ENCODE measurements at places on chromosomes 6 and 20.
A peak's percentile ranks its signal among the peaks of the same experiment; 100 is the strongest.

GRCh38 chr6:41463062-41463930 is 82.9 kb upstream of the FOXP4 start:
- peak; percentile 26 for DNase-seq

GRCh38 chr6:38503032-38503773 is 136.5 kb downstream of the BTBD9 start:
- DNase-seq, result no peak

GRCh38 chr6:4322846-4323309 is 187.5 kb upstream of the ECI2 start:
- DNase-seq, result no peak

GRCh38 chr6:163538331-163538730 is 123.8 kb downstream of the QKI start:
- no peak for DNase-seq

GRCh38 chr20:24663496-24663895 is 194.1 kb downstream of the SYNDIG1 start:
- DNase-seq, result no peak

GRCh38 chr6:143215771-143216170 is 155.1 kb downstream of the AIG1 start:
- DNase-seq, result no peak

- no peak for DNase-seq
Observed at GRCh38 chr6:43159599-43159998, 11.5 kb upstream of the SRF start.

DNA sequence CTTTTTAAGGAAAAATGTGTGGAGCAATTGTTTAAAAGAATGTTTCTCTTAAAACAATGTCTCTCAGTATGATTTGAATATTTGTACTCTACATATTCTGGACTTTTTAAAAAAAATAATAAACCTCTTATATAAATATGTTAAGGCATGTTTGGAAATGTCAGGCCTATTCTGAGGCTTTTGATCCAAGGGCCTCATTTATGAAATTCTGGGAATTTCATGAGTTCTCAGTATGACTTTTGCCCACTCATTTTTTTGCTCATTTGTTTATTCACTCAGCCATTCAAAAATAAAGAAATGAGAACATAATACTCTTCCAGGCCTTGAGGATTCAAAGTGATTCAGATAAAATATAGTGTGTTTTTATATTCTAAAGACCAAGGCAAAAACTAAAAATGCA is 60.4 kb downstream of the DOK5 start:
- no peak for DNase-seq

- DNase-seq, result no peak
Observed at GRCh38 chr6:63418741-63419140, 99.0 kb upstream of the LGSN start.

DNA sequence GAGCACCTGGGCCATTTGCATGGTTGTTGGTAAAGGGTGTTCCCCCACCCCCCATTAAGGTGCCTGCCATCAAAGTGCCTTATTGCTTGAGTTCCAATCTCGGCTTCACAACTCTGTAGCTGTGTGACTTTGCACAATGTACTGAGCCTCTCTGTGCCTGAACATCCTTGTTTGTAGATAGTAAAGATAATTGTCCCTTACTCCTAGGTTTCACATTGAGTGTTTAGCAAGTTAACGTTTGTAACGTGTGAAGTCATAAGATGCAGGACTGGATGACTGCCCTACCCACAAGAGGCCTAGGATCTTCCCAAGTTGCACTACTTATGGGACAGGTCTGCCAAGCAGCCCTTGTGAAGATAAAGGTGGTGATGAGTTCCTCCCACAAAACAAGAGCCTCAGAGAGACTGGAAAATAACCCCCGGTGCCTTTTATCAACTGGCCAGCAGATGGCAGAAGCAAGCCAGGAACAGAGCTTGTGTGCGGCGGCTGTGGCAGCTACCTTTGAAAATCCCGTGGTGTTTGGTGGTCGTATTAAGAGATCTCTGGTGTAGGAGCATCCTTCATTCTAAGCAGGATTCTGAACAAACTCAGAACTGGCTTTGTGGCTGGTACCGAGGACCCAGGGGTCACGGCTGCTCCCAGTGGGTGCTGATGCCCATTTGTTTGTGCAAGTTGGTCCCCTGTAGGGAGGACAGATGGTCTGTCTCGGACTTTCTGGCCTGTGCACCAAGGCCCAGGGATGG is 99.1 kb downstream of the CDH26 start:
- peak; percentile 51 for DNase-seq

- no peak for DNase-seq
Observed at GRCh38 chr6:33298773-33299236, at the start of gene RGL2. Gene RGL2 (minus strand): TSS chr6:33298942. CDS start chr6:33298610, 332 bp downstream.

GRCh38 chr20:46973766-46974165 is 79.1 kb downstream of the EYA2 start:
- DNase-seq, result no peak

DNA sequence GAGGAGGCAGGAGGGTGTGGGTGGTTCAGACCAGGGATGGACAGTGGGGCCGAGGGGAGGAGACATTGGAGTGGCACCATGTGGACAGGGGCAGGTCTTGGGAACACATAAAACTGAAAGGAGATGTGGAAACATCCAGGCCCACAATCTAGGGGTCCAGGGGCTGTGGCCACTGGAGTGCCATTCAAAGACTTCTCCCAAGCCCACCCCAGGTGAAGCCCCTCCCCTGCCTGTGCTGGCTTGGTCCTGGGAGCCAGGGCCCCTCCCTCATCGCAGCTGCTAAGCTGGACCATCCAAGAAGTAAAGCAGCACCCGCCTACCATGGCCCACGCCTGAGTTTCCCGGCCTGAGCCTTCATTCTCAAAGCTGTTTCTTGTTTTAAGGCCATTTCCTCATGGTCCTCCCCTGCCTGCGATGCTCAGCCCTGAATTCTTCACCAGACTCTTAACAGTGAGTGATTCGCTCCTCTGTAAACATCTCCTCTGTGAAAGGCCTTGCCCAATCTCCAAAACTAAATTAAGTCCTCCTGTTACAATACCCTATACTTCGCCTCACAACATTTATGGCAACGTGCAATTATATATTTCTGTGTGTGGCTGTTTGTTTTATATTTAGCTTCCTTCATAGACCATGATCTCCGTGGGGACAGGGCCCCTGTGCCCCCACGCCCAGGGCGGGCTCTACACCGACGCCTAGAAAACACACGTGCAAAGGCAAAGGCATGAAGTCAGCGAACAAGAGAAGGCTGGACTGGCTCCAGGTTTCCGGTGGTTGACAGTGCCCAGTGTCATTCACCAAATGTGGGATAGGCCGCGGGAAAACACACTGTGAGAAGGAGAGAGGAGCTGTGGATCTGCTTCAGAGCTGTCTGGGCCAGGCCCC is 267.8 kb downstream of the ERMARD start:
- DNase-seq, result no peak

- no peak for DNase-seq
Observed at GRCh38 chr6:106287215-106287614, 38.3 kb downstream of the ATG5 start.

DNA sequence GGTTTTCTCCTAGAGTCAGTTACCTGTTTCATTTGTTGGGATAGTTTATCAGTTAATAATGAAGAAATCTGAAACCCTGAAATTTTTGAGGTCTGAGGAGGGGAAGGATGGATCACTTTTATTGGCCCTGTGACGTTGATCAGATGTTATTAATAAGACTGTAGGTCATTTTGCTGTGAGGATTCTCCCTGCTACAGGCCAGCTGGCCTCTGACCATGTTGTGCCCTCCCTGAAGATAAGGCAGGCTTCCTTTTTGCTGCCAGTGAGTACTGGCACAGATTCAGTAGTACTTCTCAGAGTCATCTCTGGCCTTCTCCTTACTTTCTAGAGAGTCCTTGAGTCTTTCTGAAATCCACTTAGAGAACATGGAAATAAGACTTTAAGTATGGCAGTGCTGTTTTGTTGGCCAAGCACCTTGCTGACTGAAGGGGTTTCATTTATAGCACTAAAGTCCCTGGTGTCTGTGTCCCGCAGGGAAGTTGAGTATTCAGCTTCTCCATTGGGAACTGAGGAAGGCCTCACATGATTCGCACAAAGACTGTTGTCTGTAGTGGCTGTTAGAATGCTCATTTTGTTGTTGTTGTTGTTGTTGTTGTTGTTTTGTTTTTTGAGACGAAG is 202.6 kb downstream of the DTNBP1 start:
- DNase-seq, result no peak

GRCh38 chr6:48110436-48111142 is 408 bp downstream of the PTCHD4 start:
- DNase-seq, result no peak

DNA sequence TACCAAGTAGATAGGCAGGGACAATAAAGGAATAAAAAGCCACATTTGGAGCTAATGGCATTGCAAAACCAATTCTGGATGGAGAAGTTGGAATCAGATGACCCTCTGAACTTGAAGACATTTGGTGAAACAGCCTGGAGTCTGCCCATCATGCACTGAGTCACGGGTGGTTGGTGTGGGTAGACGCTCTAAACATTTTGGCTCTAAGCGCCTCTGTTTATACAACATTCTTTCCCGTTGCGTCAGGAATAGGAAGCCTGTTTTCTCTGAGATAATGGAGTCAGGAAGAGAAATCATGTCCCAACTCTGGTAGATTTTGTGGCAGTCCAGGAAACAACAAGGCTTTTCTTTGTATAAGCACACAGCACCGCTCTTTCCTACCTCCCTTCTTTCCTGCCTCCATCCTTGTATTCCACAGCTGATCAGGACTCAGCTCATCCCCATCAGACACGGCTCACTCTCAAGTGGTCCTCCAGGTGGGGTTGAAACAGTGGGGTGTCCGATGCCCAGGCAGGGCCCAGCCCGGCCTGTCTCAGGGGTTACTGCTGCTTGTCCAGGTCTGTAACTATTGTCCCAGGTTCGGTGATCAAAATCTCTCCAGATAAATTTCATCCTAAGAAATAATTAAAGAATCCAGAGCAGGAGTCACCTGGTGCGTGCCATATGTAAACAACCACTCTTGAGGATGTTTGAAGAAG is 12.1 kb upstream of the RAMACL start:
- peak; percentile 59 for DNase-seq

- no peak for DNase-seq
Observed at GRCh38 chr6:14738933-14739332, 506.9 kb upstream of the JARID2 start.

DNA sequence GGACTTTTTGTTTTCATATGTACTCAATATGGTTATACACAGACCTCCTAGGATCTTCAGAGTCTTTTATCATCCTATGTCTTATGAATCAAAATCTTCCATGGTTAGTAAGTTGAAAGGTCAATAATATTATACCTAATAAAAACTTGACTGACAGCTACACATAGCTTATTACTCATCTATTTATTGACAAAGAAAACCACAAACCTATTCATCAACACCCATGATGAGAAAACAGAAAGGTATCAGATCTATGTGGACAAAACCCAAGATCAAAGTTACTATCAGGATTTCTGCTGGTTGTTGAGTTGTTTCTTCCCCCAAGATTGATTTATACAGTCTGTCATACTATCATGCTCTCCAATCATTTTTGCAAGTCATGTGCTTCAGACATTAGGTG is 460.1 kb upstream of the MANEA start:
- no peak for DNase-seq

GRCh38 chr6:55726144-55726543 is 147.2 kb upstream of the HMGCLL1 start:
- no peak for DNase-seq

Data from HFF-Myc (cell line).